ENCODE measurements at places on chromosomes 1 and 21.
A peak's percentile ranks its signal among the peaks of the same experiment; 100 is the strongest.

DNA sequence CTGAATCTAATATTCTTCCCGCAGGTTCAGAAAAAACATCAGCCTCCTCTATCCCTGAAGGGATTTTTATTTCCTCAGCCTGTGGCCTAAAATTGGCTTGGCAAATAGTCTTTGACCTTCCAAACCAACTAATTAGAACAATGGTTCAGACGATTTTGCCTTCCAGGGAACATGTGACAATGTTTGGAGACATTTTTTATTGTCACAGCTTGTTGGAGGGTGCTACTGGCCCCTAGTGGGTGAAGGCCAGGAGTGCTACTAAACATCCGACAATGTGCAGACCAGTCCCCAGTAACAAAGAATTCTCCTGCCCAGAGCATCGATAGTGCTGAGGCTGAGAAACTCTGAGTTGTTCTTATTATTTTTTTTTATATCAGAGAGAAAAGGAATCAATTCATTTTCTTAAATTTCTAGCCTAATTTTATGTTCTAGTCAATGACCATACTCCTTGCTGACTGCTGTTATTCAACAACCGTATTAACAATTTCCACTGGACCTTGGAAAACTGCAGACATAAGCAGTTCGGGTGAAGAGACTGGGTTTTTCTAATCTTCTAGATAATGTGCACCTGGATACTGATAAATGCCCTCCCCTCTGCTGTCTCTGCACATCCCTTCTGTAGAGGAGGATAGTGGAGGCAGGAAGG, 280.7 kb downstream of the LMX1A start:
- DNase-seq = peak; percentile 71

GRCh38 chr1:228278432-228278941, 70.6 kb downstream of the OBSCN start:
- DNase-seq = no peak

DNA sequence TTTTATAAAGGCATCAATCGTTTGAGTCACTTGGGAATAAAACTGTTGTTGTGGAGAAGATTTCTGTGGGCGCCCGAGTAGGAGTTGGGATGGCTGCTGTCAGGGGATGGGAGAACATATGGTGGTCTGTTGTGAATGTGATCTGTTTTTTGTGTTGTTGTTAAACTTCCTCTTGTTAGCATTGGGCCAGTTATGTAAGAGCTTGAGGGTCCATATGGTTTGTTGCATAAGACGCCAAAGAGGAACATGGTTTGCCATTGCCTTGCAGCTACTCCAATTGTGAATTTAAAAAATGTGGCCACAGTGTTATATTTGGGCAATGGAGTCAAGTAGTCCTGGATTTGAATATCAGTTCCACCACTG, 136.1 kb upstream of the JUN start:
- DNase-seq = no peak

- no peak for DNase-seq
Observed at GRCh38 chr1:12047120-12047876, 15.8 kb upstream of the TNFRSF8 start.

- no peak for DNase-seq
Observed at GRCh38 chr1:29986986-29987385, 736.4 kb downstream of the MATN1 start.

- DNase-seq = no peak
Observed at GRCh38 chr21:27674041-27674615, 707.2 kb upstream of the ADAMTS5 start.

GRCh38 chr1:248613742-248614141, 16.2 kb upstream of the OR2T10 start:
- no peak for DNase-seq

DNA sequence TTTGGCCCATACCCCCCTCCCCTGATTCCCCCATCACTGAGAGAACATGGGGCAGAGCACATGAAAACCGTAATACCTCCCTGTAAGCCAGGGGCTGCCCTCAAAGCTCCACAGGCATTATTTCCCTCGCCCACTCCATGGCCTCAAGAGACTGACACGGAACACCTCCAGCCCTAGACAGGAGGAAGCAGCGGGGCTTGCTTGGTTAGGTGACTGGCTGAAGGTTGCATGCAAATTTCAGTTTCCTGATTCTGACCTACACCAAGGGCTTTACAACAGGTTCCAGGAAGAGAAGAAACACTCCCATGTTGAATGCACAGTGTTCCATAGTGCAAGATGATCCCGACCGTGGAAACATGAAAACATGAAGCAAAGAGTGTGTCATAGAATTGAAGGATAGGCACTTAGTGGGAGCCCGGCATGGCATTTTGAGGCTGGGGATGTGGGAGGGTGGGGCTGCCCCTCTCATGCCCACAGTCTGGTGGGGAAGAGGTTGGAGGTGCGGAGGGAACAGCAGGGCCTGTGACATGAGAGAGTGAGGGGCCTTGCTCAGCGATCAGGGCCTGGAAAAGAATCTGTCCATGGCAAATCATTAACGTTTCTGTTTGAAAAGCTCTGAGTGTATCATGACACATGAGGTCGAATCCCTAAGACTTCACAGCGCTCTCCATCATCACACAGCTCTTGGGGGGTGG, 33.5 kb downstream of the GPR137B start:
- DNase-seq = no peak

DNA sequence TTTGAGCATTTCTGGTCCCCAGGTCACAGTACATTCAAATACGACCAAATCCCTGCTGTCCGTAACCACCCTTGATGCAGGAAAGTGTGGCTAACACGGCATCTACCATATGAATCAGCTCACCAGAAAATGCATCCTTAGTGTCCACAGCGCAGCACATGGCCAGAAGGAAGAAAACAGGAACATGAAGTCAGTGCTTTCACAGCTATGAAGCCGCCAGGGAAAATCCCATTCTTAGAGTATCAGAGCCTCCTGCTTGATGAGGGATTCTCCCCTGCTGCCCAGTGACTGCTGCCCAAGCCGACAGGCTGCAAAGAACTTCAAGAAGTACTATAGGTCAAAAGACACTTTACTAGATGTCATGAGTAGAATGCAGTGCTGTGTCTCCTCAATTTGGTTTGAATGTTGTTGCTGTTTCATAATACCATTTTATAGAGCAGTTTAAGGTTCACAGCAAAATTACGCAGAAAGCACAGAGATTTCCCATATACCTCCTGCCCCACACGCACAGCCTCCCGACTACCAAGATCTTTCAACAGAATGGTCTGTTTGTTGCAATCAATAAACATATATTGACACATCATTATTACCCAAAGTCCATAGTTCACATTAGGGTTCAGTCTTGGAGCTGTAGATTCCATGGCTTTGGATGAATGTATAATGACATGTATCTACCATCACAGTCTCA, 14.5 kb downstream of the TIAM1 start:
- no peak for DNase-seq

DNA sequence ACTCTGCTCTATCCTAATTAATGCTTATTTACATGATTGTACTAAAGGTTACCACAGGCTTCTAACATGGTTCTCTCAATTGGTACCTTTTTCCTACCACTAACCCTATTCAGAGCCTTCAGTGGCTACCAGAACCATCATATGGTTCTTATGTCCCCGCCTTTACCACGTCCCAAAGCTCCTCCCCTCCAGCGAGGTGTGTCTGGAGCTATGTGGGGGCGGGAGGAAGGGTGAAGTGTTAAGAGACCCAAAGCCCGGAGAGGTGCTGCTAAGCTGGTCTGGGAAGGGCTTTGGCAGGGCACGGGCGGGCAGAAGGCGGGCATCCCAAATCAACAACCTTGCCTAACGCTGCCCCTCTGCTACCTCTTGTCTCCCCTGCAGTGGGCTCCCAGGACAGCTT, 10.0 kb downstream of the SPATA46 start:
- DNase-seq = no peak

- no peak for DNase-seq
Observed at GRCh38 chr1:112001436-112001835, 12.0 kb upstream of the KCND3 start.

DNA sequence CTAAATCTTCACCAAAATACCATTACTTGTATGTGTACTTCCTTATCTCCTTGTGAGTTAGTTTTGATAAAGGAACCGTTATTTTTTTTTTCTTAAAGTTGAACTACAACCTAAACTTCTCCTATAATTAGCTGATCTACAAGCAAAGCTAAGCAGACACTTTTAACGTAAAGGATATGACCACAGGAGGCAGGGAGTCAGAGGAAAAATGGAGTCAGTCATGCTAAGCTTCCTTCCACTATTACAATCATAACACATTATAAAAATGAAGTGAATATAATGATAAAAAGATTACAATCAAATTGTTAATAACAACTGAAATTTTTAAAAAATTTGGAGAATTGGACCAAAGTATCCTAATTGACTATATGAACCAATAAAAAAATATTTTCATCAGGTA, 892.6 kb downstream of the KCNT2 start:
- no peak for DNase-seq

- DNase-seq = peak; percentile 76
Observed at GRCh38 chr1:163290025-163290640, 31.6 kb upstream of the NUF2 start.

DNA sequence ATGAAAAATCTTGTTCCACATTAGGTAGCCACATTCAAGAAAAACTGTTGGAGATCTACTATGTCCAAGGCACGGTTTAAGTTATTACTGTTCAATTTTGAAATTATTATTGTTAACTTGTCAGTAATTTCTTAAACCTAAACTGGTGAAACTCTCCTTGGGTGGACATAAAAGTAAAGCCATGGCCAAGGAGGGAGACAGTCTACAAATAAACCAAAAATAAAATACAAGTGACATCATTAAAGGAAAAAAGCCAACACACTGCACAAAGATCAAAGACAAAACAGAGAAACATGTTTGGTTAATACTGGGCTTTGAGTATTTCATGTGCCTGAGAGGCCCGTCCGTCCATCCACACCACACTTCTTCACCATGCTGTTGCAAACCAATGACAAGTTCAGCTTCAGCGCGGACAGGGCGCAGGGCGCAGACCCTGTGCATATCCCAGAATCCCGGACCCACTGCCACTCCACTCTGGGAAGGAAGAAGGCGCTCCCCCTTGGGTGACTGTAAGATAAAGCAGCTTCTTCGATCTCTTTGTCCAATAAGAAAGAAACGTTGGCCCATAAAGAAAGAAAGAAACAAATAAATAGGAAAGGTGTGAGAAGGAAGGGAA, 918 bp upstream of the RASAL2 start:
- DNase-seq = peak; percentile 74

DNA sequence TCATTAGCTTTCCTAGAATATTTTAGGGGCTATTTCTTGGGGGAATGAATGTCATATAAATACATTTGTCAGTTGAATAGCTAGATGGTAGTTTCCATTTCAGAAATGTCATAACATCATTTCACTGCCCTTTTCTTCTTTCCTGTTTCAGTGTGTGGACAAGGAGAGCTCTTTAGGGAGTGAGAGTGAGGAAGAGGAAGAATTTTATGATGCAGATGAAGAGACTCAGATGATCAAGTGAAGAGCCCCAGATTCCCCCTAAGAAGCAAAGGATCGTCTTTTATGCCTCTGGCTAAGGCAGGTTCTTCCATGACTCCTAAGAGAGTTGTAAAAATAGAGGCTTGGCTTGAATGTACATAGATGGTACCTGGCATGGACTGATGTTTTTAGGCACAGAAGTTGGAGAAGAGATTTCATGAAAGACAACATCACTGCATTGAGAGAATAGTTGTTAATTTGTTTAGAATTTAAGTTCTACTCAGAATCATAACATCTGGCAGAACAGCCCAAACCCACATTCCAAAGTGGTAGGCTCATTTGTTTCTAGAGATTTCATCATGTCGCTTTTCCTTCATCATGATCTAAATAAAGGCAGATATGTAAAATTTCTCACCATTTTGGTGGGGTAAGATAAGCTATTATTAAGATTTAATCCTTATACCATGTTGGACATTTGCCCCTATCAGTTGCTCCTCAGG, 44.2 kb upstream of the MAB21L3 start:
- no peak for DNase-seq

DNA sequence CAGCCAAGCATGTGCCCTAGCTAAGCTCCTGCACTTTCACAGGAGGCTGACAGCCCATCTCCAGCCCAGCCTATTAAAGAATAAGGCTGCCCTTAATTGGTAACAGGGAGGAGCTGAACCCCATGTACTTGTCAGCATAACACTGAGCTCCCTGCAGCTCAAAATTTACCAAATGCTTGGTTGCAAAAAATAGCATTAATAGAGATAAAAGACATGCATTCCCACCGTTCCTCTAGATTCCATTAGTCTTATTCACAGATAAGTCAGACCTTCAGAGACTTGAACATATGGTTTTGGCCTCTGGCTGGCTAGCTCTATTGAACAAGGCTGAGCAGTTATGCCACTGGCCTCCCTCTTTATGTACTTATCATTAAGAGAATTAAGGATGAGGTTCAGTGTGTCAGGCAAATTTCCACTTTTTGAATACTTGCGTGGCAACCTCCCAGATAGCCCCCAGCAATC, 29.2 kb downstream of the OLFML3 start:
- no peak for DNase-seq

DNA sequence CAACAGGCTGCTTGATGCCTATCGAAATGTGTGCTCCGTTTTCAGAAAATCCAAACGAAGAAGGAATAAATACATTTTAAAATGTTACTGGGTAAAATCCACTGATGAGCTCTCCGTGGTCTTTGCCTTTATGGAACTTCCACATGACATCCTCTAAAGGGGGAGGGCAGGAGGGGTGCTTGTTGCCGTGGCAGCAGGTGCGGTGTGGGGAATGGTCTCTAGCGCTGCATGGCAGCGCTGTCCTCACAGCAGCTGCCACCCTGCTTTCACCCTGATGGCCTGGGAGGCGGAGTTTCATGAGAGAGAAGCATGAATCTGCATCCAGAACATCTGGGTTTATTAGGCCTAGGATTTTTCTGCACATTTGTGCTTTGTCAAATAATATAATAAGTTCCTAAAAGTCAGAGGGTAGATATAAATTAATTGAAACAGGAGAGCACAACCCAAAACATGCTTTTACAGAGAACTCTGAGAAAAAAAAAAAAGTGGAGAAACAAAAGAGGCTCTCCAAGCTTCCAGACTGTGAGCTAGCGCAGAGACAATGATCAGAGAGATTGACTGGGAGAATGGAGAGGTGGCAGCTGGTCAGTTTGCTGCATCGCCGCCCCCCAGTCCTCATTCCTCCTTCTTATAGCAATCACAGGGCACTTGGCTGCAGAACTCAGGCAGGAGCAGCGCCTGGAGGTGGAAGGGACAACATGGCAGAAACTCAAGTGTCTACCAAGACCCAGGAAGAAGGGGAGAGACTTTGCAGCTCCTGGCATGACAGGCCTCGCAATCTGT, 228.6 kb downstream of the DSCAM start:
- DNase-seq = peak; percentile 17

GRCh38 chr1:17683598-17683997, 71.5 kb upstream of the ACTL8 start:
- DNase-seq = no peak

GRCh38 chr1:92833840-92834239, 2.0 kb downstream of the RPL5 start:
- DNase-seq = no peak

GRCh38 chr1:182166321-182166720, 104.8 kb upstream of the ZNF648 start:
- no peak for DNase-seq

- no peak for DNase-seq
Observed at GRCh38 chr21:38955495-38955894, 149.8 kb downstream of the ETS2 start.

GRCh38 chr1:208850442-208850841, 606.3 kb upstream of the PLXNA2 start:
- DNase-seq = peak; percentile 24
